Left lung (tissue), 14 donors: ENCODE measurements at places on chromosomes 6 and 20. TPM values are rescaled to one million over a fixed set of nuclear protein-coding genes. Genes with fewer than 3 reads are reported as not detected.

The TGM2 gene
- 391 TPM for total RNA-seq

The SLCO4A1 gene
- total RNA-seq = 47.2 TPM

The ARHGAP40 gene
- not detected for total RNA-seq

The MRAP2 gene
- total RNA-seq = 1.2 TPM

The PGC gene
- 175 TPM for total RNA-seq

The NKX2-4 gene
- not detected for total RNA-seq

The CLPSL1 gene
- total RNA-seq = not detected
